Stimulated activated CD8-positive, alpha-beta memory T cell treated with anti-CD3 and anti-CD28 coated beads, Interleukin-7, amount 100 ng/mL, for 4 hours (primary cell): ENCODE measurements at places on chromosomes 2 and 18.

DNA sequence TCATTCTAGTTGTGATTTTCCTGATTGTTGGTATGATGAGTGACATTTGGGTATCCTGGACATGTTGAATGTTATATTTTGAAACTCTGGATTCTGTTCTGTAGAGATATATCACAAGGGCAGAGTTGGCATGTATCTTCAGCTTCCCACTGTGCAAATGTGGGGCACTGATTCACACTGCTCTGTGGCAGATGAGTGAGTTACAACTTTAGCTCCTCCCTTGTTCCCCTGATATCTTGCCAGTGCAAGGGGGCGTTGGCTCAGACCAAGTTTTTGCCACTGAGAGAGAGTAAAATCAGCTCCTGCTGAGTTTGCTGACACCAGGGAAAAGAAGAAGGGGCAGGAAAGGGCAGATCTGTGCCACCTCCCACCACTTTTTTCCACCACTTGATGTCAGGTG lies 199.6 kb upstream of the MMADHC start:
- no peak for DNase-seq

DNA sequence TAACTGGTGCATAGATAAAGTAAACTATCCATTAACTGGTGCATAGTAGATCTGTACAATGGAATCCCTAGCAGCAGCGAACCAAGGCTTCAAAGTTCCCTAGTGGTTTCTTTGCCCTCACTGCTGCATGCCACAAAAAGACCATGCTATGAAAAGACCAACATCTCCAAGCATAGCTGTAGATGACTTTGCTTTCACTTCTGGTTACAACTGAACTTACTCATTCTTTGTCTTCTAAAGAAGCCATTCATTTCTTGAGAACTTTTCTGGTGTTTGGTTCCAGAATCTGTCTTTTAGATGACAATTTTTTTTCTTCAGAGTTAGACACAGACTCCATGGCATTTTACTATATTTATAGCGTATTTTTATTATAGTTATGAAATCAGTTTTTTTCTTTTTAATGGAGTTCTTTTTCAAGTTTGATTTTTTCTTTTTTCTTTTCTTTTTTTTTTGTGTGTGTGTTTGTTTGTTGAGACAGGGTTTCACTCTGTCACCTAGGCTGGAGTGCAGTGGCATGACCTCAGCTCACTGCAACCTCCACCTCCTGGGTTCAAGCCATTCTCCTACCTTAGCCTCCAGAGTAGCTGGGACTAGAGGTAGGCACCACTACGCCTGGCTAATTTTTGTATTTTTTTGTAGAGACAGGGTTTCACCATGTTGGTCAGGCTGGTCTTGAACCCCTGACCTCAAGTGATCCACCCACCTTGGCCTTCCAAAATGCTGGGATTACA lies 63.6 kb downstream of the SLC35F5 start:
- no peak for DNase-seq

DNA sequence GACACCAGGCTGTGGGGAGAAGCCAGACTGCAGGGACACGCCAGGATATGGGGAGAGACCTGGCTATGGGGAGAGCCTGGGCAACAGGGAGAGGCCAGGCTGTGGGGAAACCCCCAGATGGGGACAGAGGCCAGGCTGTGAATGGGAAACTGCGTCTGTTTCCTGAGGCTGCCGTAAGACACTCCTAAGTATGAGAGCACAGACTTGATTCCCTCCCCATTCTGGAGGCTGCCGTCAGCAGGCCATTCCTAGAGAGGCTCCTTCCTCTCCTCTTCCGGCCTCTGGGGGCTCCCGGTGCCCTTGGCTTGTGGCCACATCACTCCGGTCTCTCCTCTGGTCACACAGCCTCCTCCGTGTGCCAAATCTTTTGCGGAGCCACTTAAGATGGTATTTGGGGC lies 32.3 kb downstream of the ADI1 start:
- DNase-seq, result no peak

DNA sequence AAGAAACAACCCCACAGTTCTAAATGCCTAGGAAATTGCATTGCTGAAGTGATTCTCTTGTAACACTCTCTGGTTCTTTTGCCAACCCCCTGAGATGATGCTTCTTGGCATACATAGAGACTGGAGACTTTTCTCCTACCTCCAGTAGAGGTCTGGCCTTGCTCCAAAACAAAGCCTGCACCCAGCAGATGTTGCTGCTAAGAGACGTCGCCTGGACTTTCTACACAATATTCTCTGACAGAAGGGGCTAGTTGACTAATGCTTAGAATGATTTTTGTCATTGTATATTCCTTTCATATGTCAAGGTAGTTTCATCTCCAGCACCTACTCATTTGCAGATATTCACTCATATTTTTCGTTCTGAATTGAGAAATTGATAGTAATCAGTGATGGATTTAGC lies 24.6 kb downstream of the SOWAHC start:
- DNase-seq, result no peak

GRCh38 chr2:85288244-85288725 lies 39.5 kb downstream of the TGOLN2 start:
- DNase-seq, result no peak

DNA sequence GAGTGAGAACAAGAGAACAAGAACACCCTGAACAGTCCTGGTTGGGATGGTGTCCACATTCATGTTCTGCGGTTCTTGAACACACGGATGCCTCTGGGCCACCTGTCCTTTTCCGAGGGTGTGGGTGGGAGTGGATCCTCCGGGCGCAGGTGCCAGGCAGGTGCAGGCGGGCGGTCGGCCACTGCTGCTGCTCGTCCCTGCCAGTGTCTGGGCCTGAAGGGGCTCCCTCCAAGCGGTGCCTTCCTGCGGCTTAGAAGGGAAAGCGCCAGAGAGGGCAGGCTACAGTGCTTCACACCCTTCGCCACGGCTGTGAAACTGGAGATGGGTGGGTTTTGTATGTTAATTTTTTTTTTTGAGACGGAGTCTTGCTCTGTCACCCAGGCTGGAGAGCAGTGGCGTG lies 8.0 kb upstream of the D2HGDH start:
- DNase-seq, result no peak

DNA sequence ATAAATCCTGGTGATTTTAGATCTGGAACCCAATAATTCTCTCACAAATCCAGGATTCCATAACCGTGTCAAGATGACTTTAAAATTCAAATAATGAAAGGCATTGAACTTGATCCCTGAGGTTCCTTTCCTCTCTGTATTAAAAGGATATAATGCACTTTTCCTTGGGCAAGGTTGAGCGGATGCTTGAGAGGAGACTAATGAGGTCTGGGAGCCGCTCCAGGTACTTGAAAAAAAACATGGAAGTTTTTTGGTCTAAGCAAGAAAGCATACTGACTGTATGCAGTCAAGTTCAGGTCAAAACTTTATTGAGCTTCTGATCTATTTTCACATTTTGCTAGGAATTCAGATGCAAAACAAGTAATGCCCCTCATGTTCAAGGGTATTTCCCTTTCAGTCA lies 318.5 kb downstream of the RAD51AP2 start:
- no peak for DNase-seq

DNA sequence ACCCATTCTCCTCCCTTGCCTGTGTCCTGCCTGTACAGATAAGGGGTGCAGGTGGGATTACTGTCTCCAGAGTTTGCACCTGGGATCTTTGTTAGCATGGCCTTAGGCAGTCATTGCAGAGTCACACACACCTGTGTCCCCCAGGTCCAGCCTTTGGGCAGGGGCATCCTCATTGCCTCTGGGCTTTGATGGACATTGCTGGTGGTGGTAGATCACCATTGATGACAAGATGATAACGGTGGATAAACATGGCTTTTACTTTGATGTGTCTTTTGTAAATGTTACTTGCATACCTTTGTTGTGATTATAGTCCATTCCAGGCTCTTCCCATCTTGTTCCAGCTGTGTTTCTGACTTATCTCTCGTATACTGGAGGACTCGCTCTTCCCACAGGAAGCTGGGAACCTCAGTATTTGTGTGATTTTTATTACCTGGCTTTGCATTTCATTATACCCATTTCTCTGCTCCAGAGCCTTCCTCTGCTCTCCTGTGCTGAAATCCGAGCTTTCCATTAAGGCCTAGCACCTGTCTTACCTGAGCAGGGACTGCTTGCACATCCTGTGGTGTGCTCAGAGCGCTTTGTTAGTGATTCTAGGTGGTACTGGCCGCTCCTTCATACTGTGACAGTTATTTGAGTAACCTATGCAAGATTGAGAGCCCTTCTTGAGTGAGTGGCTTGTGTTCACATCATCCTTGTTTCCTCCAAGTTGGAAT lies 79.2 kb downstream of the PTPRM start:
- no peak for DNase-seq
